Fibroblast of the aortic adventitia (primary cell): ENCODE measurements at places on chromosomes 12 and 14. TPM values are rescaled to one million over a fixed set of nuclear protein-coding genes. Genes with fewer than 3 reads are reported as not detected.

NUBPL gene
- total RNA-seq = 10.5 and 18.9 TPM in 2 replicates

DNA sequence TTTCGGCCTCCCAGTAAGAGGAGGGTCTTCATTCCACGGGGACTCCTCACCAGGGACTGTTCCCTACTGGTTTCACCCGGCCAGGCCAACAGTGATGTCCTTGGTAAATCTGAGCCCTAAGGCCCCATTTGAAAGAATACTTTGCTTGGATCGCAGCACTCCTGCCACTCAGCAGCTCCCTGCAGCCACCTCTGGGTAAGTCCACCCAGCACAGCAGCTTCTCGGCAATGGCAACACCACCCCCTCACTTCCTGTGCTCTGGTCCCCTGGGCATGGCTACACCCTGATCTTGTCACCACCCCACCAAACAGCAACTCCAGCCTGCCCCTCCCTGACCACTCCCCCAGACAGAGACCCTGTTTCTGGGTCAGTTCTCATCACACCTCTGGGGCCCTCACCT, 100.3 kb downstream of the SETD3 start:
- no peak for DNase-seq

TSPAN31 gene
- 17.3 and 43.9 TPM in 2 replicates for total RNA-seq

DNA sequence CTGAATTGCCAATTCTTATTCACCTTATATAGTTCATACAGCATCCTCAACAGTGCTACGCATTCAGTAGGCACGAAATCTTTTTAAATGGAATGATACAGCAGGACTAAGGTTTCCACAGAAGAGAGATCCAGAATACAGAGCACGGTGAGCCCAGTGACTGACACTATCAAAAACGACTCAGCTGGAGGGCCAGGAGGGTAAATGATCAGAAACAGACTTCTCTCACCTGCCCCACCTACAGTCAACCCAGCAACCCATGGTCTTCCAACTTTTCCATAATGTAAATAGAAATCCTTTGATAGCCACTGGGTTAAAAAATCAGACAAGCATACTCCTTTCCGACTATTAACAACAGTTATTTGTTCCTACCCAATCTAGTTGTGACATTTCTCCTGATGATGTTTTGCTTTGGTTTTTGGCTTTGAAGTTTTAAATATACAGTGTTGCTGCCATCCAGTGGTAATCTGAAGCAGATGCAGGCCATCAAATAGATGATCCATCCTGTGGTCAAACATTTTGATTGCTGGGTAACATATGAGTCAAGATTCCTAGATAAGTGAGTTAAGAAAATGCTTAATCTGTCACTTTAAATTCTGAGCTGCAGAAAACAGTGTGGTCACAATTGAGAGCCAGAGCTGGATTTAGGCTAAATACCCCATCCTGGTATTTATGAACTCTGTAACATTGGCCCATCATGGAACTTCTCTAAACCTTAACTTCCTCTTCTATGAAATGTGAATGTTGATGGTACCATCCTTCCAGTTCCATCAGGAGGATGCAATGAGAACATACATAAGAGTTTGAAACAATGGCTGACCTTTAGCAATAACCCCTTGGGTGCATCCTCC, 42.0 kb downstream of the GPHB5 start:
- peak; percentile 82 for DNase-seq

DNA sequence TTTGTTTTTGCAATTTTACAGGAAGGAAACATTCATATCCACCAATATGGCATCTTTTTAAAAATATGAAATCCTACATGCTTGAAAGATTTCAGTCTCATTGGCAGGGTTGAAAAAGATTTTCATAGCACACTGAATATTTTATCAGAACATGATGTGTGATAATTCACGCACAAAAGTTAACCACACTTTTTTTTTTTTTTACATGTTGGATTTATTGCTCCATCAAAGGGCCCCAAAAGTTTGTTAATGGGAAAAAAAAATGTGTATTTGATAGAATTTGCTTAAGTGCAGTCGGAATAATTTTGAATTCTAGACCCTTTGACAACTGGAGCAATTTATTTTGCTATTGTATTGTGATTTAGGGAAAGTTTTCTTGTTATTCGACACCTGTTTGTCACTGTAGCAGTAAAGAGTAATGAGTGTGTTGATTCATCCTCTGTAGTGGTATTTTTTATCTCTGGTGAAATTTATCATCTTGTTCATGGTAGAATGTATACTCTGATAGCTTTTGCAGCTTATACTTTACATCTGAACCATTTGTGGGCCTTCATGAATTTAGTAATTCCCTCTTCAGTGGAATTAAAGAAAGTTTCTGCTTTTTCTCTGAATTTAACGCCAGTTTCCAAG, 1.1 kb downstream of the EML1 start:
- no peak for DNase-seq

GRCh38 chr12:46410495-46410894, 37.9 kb upstream of the SLC38A2 start:
- DNase-seq = no peak

- no peak for DNase-seq
Measured at GRCh38 chr14:104560586-104560945, 19.0 kb upstream of the C14orf180 start.

CHGA gene
- total RNA-seq = 0.18 TPM in 1 of 2 replicates, not detected in the other

GRCh38 chr12:31026202-31026601, 47.5 kb upstream of the DDX11 start:
- DNase-seq = no peak

MAP3K12 gene
- 32.1 and 118 TPM in 2 replicates for total RNA-seq

ALX1 gene
- total RNA-seq = 0.63 and 1.2 TPM in 2 replicates

- no peak for DNase-seq
Measured at GRCh38 chr12:68498736-68499135, 112.0 kb upstream of the RAP1B start.

GRCh38 chr12:8527250-8528130, 13.2 kb downstream of the CLEC4E start:
- no peak for DNase-seq

- no peak for DNase-seq
Measured at GRCh38 chr14:36426836-36427235, 93.2 kb downstream of the NKX2-1 start.

WDHD1 gene
- 9.3 and 27.0 TPM in 2 replicates for total RNA-seq

GRCh38 chr14:103124501-103125001, 1.3 kb downstream of the TNFAIP2 start:
- no peak for DNase-seq

DNA sequence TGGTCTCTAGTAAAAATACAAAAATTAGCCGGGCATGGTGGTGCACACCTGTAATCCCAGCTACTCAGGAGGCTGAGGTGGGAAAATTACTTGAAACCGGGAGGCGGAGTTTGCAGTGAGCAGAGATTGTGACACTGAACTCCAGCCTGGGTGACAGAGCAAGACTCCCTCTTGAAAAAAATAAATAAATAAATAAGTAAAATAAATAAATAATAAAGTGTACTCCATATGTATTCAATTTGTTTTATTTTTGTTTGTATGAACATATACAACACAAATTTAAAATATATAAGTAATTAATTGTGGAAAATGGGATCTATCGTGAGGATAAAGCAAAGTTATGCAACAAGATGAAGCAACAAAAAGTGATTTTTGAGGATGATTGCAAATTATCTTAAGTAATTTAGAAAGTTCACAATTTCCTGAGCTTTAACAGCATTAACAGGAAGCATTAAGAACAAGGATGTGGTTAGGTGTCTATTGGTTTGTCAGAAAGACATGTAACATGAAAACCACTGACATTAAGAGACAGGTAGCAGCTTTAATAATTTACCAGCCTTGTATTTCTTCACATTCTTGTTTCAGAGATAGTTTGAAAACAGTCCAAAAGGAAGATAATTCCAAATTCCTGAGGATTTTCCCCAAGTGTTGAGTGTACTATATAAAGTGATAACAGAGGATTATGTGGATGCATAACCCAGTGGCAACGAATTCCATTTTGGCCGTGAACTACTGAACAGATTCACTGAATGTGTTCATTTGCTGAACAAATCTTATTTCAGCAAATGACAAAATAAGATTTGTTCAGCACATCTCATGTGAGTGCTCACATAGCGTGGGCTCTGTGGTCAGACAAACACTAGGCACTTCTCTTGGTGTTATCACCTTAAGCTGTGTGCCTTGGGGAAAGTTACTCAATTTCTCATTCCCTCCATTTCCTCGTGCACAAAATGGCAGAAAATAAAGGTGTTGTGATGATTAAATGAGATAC, 68.6 kb upstream of the RESF1 start:
- no peak for DNase-seq

TAS2R50 gene
- total RNA-seq = 3.1 and 6.5 TPM in 2 replicates

GRCh38 chr14:41558490-41558889, 48.2 kb upstream of the LRFN5 start:
- no peak for DNase-seq

GRCh38 chr14:63761351-63762117, 33.7 kb upstream of the SGPP1 start:
- DNase-seq = no peak

LTBP2 gene
- total RNA-seq = 58.5 and 157 TPM in 2 replicates

GRCh38 chr14:54172114-54172513, 215.5 kb upstream of the BMP4 start:
- DNase-seq = no peak
